ENCODE measurements at places on chromosomes 4 and X.

- DNase-seq, result no peak
Observed at GRCh38 chr4:11209826-11210225, 218.9 kb downstream of the HS3ST1 start.

DNA sequence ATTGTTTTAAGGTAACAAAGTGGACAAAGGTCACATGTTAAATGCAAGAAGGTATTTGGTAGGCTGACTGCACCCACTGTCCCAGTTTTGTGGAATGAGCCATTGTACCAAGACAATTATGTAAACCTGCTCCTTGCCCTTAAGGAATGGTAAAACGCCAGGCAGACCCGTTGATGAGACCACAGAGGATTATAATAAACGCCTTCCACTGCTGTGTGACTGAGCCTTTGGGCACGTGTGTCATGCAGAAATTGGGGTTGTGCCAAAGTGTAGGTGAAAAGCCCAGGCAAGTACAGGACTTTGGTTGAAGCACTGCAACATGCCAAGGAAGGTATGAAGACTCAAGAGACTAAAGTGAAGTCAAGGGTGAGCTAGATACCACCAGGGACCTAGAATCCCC lies 59.7 kb downstream of the LRRC66 start:
- DNase-seq, result no peak

DNA sequence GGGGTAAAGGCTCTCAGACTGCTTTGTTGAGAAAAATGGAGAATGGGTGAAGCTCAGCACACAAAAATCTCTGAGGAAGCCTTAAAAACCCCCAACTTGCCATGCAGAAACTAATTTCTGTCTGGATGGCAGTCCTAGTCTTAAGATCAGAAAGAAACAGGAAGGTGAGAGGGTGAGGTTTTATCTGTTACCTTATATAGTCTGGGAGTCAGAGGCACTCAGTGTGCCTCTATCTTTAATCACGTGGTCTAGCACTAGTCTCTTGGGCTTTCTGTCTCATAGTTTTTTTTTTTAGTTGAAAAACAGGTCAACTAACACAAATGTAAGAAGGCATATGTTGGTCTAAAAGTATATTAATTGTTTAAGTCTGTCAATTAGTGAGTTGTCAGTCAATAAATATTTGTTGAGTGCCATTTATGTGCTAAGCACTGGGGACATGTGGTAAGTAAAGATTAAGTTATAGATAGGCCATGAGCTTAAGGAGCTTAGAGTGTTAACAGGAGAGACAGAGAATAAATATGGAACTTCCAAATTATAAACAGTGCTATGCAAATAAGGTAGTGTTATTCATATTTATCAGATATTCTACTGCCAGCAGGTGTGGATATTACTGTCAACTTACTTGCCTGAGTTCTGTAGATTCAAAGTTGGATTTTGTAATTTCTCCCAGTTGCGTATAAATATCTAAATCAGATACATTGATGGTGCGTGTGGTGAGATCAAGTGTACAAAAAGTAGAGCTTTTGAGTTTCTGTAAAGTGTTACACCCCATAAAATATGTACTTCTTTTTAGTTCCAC lies 7.0 kb downstream of the CYBB start:
- DNase-seq, result no peak

DNA sequence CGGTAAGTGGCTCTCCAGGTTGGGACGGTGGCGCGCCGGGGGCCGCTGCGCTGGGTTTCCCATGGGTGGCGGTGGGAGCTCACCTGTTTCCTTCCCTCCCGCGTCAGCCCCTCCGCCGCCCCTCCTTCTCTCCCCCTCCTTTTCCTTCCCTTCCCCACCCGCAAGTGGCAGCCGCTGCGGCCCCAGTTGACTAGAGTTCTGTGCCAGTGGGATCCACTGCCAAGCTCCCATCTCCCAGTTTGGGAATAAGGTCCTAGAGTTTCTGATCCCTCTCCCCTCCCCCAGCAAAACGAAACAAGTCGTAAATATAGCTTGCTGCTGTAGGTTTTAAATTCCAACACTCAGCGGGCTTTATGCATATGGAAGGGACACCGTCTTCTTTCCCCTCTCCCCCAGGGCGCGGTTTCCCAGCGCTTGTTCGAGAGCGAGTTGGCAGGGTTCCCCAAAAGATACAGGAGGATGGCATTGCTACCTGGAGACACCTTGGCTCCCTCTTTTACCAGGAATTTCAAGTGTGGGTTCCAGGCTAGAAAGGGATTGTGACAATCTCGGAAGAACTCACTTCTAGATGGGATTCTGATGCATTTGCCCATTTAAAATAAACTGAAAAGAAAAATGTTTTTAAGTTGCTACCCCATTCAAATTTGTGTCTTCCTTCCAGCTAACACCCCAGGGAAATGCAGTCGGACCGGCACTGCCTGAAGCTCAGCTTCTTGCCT lies 1.2 kb downstream of the TLL1 start:
- DNase-seq, result no peak

GRCh38 chrX:105647749-105648148 lies 174.6 kb upstream of the NRK start:
- DNase-seq, result no peak

GRCh38 chr4:183321516-183321915 lies 710 bp downstream of the CLDN24 start:
- no peak for DNase-seq

DNA sequence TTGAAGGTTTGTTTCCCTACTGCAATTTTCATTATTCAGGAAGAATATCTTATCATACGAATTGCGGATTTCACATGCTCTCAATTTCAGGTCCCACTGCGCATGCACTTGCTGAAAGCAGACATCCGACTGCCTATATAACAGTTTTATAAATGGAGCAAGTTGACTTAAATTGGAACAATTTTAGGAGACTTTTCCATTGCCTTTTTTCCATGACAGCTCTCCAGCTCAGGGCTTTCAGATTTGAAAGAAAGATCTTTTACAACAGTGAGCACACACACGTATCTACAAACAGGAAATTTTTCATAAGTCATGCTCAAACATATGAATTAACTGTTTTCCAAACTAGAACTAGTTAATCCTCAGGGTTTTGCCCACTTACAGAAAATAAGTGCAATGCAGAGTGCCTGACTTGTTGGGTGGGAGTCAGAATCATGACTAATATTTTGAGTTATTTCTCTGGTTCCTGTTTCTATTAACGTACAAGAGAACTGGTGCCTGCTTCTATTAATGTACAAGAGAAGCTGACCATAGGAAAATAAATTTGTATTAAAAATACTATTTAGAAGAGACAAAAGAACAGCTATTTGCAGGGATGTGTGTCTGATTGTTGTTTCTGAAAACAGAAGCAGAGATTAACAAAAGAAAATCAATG lies 137.9 kb downstream of the GPC3 start:
- DNase-seq, result no peak

DNA sequence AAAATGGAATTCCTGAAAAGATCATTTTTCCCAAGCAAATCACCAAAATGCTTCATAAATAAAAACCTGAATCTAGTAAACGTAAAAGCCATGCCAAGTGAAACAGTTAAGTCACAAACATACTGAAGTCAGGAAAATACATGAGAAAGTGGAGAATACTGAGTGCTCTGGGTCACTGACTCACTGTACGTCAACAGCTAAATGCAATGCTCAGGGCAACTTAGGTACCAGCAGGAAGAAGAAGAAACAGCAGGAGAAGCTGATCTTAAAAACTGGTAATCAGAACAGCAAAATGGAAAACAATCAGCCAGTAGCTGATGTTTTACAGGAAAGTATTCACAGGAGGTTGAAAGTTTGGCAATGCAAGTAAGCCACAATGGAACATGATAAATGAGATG lies 252.6 kb upstream of the ETNPPL start:
- DNase-seq, result no peak

DNA sequence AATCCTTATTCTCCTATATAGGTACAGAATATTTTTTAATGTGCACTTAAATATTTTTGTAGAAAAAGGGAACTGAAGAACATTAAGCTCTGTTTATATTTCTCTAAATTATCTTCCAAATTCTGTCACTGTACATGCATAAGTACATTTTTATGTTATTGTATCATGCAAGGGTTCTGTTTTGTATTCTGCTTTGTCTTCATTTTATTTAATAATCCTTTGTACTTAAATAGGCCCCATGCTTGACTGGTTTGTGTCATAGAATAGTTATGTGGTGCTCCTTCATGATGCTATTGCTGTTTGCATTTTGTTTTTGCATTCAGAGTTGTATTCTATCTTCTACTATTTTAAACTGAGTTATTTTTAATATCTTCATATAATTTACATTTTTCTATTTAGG lies 111.9 kb upstream of the EDNRA start:
- no peak for DNase-seq

GRCh38 chr4:1871471-1872021 lies 353 bp downstream of the NSD2 start:
- DNase-seq, result no peak

DNA sequence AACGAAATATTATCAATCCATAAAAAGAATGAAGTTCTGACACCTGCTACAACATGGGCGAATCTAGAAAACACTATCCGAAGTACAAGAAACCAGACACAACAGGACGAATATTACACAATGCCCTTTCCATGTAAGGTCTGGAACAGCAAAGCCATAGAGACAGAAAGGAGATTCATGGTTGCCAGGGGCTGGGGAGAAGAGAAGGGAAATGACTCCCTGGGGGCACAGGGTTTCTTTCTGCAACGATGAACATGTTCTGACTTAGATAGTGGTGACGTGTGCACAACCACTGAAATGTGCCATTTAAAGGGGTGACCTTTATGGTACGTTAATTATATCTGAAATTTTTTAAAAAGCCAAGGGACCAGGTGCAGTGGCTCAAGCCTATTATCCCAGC lies 28.3 kb downstream of the GPR143 start:
- DNase-seq, result no peak

DNA sequence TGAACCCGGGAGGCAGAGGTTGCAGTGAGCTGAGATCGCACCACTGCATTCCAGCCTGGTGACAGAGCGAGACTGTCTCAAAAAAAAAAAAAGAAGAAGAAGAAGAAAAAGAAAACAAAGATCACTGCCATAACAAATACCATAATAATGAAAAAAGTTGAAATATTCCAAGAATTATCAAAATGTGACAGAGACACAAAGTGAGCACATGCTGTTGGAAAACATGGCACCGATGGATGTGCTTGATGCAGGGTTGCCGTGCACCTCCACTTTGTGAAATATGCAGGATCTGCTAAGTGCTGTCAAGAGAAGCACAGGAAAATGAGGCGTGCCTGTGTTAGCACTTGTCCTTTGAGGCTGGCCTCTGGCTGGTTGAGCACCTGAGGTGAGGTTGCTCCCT lies 133.3 kb downstream of the STK32B start:
- DNase-seq, result no peak

DNA sequence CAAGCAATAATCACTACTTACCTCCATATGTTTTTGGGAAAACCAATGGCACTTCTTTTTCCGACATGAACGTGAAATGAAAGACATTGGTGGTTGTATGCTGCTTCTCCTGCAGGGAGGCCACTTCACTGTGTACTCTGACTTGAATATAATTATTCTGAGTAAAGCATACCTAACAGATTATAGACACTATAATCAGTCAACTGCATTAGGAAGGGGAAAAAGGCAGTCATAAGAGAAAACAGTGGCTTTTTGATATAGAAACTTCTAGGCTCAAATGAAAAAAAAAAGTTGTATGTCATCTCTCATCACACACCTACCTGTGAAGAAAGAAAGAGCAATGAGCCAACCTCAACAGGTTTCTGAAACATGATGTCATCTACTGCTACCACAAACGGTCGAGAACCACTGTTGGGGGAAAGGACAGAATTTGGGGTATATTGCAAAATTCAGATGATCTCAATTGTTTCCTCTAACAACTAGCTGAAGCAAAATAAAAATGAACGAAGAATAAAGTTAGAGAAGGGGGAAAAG lies 37.4 kb downstream of the PRDX4 start:
- no peak for DNase-seq

GRCh38 chr4:162849937-162850336 lies 316.8 kb downstream of the NAF1 start:
- DNase-seq, result no peak

DNA sequence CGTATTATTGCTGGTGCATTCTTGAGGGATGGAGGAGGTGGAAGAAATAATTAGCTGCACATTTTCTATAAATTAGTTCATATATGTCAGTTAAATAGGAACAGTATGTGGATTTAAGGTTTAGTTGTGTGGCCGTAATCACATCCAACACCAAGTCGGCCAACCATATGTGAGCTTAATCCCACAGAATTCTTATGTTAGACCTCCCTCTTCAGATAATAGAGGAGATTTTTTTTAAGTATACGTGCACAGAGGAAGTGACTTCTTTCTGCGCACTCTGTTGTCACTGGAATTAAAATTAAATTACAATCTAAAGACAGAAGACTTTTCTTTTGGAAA lies 2.1 kb downstream of the SEPTIN11 start:
- no peak for DNase-seq

DNA sequence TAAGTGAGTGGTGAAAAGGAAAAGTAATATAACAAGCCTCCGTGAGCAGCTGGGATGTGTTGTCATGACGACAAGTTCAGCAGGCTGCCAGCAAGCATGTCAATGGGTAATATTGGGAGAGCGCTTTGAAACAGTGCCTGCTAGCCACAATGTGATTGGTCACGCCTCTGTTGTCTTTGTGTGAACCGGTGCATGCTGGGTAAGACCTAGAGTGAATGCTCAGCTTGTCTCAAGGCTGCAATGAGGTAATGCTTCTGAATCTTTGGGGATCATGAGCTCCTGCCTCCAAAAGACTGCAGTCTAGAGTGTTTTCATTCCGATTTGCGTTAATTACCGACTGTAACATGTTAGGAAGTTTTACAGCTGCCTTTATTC lies 54.9 kb downstream of the STOX2 start:
- no peak for DNase-seq

DNA sequence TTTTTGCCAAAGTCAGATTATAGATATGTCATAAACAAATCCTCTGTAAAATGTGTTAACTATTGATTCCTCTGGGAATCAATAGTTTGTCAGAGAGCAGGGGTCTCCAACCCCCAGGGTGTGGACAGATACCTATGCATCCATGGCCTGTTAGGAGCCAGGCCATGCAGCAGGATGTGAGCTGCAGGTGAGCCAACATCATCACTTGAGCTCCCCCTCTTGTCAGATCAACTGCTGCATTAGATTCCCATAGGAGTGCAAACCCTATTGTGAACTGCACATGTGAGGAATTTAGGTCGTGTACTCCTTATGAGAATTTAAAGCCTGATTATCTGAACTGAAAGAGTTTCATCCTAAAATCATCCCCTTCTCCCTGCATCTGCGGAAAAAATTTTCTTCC lies 1365.4 kb downstream of the ARAP2 start:
- DNase-seq, result no peak

GRCh38 chr4:19494961-19495360 lies 756.7 kb upstream of the SLIT2 start:
- no peak for DNase-seq

GRCh38 chr4:90946945-90947344 lies 819.8 kb downstream of the CCSER1 start:
- DNase-seq, result no peak
